ENCODE measurements at places on chromosomes 3 and 15.

- no peak overlapping the region for H3K4me3 ChIP-seq
- no peak overlapping the region for H3K27ac ChIP-seq
- no peaks in the 10 kb centered on the region for H3K4me1 ChIP-seq
- no peaks in the 10 kb centered on the region for H3K36me3 ChIP-seq
- H3K27me3 ChIP-seq = no peaks in the 10 kb centered on the region
Measured at GRCh38 chr15:59894835-59895234, 109.3 kb upstream of the FOXB1 start.

GRCh38 chr15:48798319-48798718 is 12.6 kb downstream of the CEP152 start:
- H3K4me3 ChIP-seq = no peak overlapping the region
- H3K27me3 ChIP-seq = no peaks in the 10 kb centered on the region
- peaks cover 76% of the 10 kb centered on the region for H3K4me1 ChIP-seq
- H3K27ac ChIP-seq = no peak overlapping the region
- DNase-seq = no peak
- H3K36me3 ChIP-seq = peaks cover 12% of the 10 kb centered on the region

DNA sequence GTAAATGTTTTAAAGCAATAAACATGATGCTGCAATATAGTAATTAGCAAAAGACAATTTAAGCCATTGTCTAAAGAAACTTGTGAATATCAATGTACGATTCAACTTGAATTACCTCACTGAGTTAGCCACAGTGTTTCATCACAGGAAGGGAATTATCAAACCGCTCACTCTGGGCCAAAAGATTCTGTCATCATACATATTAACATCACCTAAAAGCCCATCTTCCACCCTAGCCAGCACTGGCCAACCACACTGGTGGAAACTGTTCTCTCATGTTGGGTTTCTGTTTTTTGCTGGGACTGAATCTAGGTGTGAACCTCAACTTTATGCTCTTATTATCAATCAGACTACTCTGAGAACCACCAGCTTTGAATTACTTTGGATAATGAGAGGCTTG is 497.7 kb upstream of the THBS1 start:
- DNase-seq = no peak
- no peak overlapping the region for H3K27ac ChIP-seq
- H3K4me1 ChIP-seq = peaks cover 47% of the 10 kb centered on the region

DNA sequence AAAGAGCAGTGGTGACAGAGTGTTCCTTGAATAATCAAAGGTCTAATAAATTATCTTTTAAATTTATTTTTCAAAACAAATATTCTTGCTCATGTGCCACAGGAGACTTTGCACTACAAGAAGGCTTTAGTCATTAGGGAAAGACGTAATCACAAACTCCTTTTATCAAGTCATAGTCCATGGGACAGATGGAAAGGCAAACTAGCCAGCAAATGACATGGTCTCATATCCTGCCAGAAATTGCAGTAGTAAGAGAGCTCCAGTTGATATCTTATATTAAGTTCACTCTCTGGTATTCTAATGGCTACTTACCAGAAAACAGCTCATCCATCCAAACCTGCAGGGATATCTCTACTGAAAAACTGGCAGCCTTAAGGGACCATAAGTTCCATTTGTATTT is 225.0 kb upstream of the TP63 start:
- H3K4me1 ChIP-seq = no peaks in the 10 kb centered on the region
- no peak for DNase-seq
- H3K27ac ChIP-seq = no peak overlapping the region
- no peaks in the 10 kb centered on the region for H3K36me3 ChIP-seq
- no peak overlapping the region for H3K4me3 ChIP-seq
- H3K27me3 ChIP-seq = no peaks in the 10 kb centered on the region

DNA sequence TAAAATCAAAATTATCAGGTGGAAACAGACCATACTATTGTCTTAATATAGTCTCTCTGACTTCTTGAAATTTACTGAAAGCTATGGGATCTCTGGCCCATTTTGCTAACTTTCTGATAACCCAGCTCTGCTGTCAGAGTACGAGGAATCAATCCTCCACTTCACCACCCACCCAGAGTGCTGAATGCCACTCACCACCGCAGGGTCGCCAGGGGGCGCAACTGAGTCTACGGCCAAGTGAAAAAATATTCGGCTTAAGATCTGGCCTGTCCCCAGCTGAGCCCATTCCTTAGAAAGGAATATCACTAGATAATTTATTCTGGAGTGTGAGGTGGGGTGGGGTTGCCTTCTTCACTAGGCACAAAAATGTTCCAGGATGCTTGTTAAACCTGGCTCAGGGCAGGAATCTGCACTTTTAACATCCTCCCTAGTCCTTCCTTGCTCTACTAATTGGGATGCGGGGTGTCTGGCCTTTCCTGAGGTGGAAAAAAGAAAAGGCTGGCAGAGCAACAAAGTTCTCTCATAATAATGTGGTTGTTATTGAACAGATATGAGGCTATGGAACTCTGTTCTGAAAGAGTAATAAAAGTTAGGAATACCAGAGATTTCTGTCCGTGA is 520.6 kb downstream of the MFSD1 start:
- DNase-seq = no peak
- no peak overlapping the region for H3K4me3 ChIP-seq
- H3K27me3 ChIP-seq = peaks cover 8% of the 10 kb centered on the region
- H3K4me1 ChIP-seq = no peaks in the 10 kb centered on the region
- H3K27ac ChIP-seq = no peak overlapping the region
- H3K36me3 ChIP-seq = no peaks in the 10 kb centered on the region

- H3K36me3 ChIP-seq = peaks cover 24% of the 10 kb centered on the region
- no peak overlapping the region for H3K27ac ChIP-seq
- no peak for DNase-seq
- no peak overlapping the region for H3K4me3 ChIP-seq
Measured at GRCh38 chr3:149162007-149162406, 32.6 kb downstream of the HPS3 start.

GRCh38 chr3:32009957-32010356 is 28.4 kb downstream of the ZNF860 start:
- no peaks in the 10 kb centered on the region for H3K36me3 ChIP-seq
- no peak overlapping the region for H3K4me3 ChIP-seq
- no peaks in the 10 kb centered on the region for H3K4me1 ChIP-seq
- DNase-seq = no peak
- no peak overlapping the region for H3K27ac ChIP-seq
- H3K27me3 ChIP-seq = peaks cover 10% of the 10 kb centered on the region

DNA sequence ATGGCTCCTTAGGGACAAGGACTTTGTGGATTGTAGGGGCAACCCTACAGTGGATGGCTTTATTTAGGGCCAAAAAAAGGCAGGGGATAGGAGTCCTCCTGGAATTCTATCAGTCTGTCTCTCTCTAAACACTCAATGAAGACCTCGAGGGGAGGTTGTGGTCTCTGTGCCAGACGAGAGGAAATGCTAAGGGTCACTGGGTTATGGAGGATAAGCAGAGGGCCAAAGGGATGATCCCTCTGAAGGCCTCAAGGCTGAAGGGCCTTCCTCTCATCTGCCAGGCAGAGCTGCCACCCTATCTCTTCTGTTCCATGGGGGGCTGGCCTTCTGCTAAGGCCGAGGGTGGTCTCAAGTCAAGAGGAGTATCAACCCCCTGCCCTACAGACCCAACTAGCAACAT is 27.0 kb downstream of the PLXNB1 start:
- H3K4me3 ChIP-seq = no peak overlapping the region
- H3K36me3 ChIP-seq = peaks cover 5% of the 10 kb centered on the region
- H3K4me1 ChIP-seq = peaks cover 23% of the 10 kb centered on the region
- peaks cover 2% of the 10 kb centered on the region for H3K27me3 ChIP-seq
- DNase-seq = no peak

GRCh38 chr3:73500321-73500720 is 124.4 kb downstream of the PDZRN3 start:
- H3K36me3 ChIP-seq = no peaks in the 10 kb centered on the region

- H3K4me3 ChIP-seq = no peak overlapping the region
- H3K4me1 ChIP-seq = no peaks in the 10 kb centered on the region
- 0 out of 2 replicates have a peak, but pooled peaks cover 4% of the 10 kb centered on the region for H3K36me3 ChIP-seq
- H3K27me3 ChIP-seq = no peaks in the 10 kb centered on the region
Measured at GRCh38 chr3:76432396-76432795, 607.5 kb upstream of the ROBO2 start.

DNA sequence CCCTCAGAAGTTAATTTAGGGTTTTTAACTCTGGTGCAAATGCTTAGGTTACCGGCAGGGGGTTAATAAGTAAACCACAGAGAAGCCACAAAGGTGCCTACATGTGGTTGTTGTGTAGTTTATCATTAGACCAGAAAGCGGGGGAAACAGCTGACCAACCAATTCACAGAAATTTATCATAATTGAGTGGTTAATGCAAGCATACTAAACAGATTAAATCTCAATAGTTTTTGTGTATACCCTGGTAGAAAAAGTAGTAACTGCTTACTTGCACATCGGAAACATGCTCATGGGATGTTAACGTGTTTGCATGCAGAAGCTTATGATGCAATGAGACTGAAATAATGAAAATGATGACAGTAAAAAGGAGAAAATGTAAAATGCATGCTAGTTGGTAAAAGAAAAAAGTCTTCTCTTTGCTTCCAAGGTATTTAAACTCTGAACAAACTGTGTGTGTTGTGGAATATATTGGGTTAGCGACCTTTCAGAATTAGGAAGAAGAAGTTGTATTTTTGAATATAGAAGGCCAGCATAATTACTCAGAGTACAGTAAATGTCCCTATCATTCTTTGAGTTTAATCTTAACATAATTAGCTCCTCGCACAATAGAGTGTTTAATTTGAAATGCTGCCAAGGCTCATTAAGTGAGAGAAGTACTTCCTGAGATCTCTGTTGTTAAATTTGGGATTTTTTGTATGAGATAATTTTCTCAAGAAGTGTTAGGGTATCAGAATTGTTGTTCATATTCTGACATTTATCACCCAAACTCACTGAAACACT is 316.2 kb downstream of the PTPRG start:
- no peak overlapping the region for H3K4me3 ChIP-seq
- H3K36me3 ChIP-seq = no peaks in the 10 kb centered on the region

DNA sequence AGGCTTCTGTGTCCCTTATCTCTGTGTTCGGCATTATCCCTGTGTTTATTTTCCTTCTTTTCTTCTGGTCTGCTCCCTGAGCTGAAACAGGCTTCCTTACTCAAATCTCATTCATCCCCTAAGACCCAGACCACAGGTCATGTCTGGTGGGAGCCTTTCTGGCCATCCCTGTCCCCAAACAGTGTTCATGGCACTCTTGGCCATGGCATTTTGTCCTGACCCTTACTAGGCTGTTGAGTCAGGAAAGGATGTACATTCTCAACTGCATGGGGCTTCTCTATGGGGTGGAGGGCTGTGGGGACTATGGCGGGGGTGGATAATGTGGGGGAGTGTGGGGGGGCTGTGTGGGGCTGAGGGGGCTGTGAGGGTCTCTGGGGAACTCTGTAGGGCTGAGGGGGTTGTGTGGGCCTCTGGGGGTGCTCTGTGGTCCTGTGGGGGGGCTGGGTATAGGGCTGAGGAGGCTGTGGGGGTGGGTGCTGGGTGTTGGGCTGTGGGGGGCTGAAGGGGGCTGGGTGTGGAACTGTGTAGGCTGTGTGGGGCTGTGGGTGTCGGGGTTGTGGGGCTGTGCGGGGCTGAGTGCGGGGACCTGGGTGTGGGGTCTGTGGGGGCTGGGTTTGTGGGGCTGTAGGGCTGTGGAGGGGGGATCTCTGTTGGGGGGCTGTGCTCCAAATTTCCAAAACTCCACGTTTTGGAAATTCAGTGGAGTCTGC is 64.3 kb downstream of the KLF13 start:
- no peaks in the 10 kb centered on the region for H3K27me3 ChIP-seq
- peaks cover 20% of the 10 kb centered on the region for H3K4me1 ChIP-seq
- H3K36me3 ChIP-seq = peaks cover 8% of the 10 kb centered on the region
- DNase-seq = no peak
- H3K27ac ChIP-seq = no peak overlapping the region

- H3K27me3 ChIP-seq = no peaks in the 10 kb centered on the region
- H3K27ac ChIP-seq = 0 out of 2 replicates have a peak overlapping the region, but pooled peaks have one; percentile 2
- no peaks in the 10 kb centered on the region for H3K36me3 ChIP-seq
- H3K4me3 ChIP-seq = peak overlapping the region; percentile 55
- peaks cover 57% of the 10 kb centered on the region for H3K4me1 ChIP-seq
- DNase-seq = no peak
Measured at GRCh38 chr3:169244119-169244864, 419.2 kb downstream of the MECOM start.

GRCh38 chr3:152671446-152672319 is 163.2 kb upstream of the P2RY1 start:
- no peak for DNase-seq
- no peaks in the 10 kb centered on the region for H3K36me3 ChIP-seq
- H3K27ac ChIP-seq = no peak overlapping the region
- no peaks in the 10 kb centered on the region for H3K27me3 ChIP-seq
- H3K4me3 ChIP-seq = no peak overlapping the region

GRCh38 chr15:64315216-64315615 is 40.8 kb downstream of the CSNK1G1 start:
- H3K4me3 ChIP-seq = no peak overlapping the region
- H3K4me1 ChIP-seq = peaks cover 9% of the 10 kb centered on the region
- no peak for DNase-seq
- H3K27me3 ChIP-seq = peaks cover 3% of the 10 kb centered on the region
- H3K27ac ChIP-seq = peak overlapping the region; percentile 15

DNA sequence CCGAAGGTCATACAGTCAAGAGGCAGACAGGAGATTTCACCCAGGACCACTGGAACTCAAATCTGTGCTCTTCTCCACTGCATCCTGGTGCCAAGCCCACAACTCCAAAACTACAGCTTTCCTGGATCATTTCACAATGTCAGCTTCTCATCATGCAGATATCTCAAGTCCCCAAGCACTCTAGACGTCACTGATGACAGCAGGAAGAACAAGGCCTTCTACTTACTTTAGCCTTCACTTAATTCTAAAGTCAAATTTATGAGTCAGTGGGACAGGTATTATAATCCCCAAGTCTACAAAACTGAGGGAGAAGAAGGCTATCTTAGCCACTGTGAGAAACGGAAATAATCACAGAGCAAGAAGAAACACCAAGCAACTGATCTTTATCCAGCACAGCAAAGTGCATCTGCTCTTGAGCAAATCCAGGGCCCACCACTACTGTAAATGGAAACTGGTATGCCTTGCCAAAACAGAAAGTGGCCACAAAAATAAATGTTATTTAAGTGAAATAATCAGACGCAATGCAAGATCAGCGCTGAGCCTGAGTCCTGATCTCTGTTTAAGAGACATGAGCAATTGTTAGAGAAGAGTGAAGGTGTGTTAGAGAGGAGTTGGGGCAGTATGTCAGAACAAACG is 928 bp downstream of the RAD18 start:
- peaks cover 1% of the 10 kb centered on the region for H3K27me3 ChIP-seq
- peak overlapping the region; percentile 97 for H3K4me3 ChIP-seq
- H3K4me1 ChIP-seq = peaks cover 85% of the 10 kb centered on the region
- H3K36me3 ChIP-seq = peaks cover 40% of the 10 kb centered on the region
- H3K27ac ChIP-seq = peak overlapping the region; percentile 88
- DNase-seq = no peak

DNA sequence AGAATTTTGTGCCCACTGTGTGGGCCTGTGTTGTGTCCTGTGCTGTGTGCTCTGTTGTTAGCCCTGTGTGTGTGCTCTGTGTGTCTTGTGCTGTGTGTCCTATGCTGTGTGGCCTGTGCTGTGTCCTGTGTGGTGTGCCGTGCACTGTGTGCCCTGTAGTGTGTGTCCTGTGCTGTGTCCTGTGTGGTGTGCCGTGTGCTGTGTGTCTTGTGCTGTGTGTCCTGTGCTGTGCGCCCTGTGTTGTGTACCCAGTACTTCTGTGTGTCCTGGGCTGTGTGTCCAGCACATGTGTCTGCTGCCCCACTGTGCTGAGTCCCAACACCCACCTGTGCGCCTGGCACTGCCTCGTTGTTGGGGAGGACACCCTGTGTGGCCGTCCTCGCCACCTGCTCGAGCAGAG is 53.2 kb upstream of the CHRNA7 start:
- DNase-seq = no peak
- peaks cover 8% of the 10 kb centered on the region for H3K4me1 ChIP-seq
- H3K36me3 ChIP-seq = no peaks in the 10 kb centered on the region
- no peak overlapping the region for H3K4me3 ChIP-seq

GRCh38 chr15:61830536-61831330 is 229.5 kb downstream of the VPS13C start:
- H3K4me3 ChIP-seq = no peak overlapping the region
- no peak overlapping the region for H3K27ac ChIP-seq
- H3K36me3 ChIP-seq = no peaks in the 10 kb centered on the region
- H3K27me3 ChIP-seq = peaks cover 7% of the 10 kb centered on the region
- H3K4me1 ChIP-seq = peaks cover 4% of the 10 kb centered on the region
